A549 treated with DMSO at 1 μM for 4 hours (cell line): ENCODE measurements at places on chromosomes 12 and 14. TPM values are rescaled to one million over a fixed set of nuclear protein-coding genes. Genes with fewer than 3 reads are reported as not detected.

The KRT80 gene
- total RNA-seq, result 53.8 to 71.0 TPM (median 63.0 TPM) in 5 replicates

The SLC25A21 gene
- total RNA-seq, result 0.39 to 1.5 TPM (median 0.94 TPM) in 5 replicates

The LHX5 gene
- 0.02 TPM in 1 of 5 replicates, not detected in the others for total RNA-seq

The NPFF gene
- 0.17 TPM in 1 of 5 replicates, not detected in the others for total RNA-seq

The KRT6C gene
- total RNA-seq, result not detected in 5 replicates

The CLEC1A gene
- not detected in 5 replicates for total RNA-seq

The SMAGP gene
- 20.6 to 23.2 TPM (median 21.8 TPM) in 5 replicates for total RNA-seq

The NEUROD4 gene
- not detected in 5 replicates for total RNA-seq
